ENCODE measurements at places on chromosomes 4 and X.

DNA sequence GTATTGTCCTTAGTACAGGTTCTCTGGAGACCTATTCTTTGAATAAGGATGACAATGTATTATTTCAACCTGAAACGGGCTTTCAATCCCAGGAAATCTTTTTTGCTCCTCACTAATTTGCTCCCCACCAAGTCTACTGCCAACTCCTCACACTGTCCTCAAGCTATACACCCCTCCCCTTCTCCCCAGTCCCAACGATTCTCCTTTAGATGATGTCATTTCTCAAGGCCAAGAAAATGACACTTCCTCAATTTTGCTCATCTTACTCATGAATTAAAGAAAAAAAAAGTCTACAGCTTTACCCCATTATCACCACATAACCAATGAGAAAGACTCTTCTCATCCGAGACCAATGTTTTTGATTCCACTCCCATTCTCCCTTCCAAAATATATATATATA, 20.6 kb downstream of the AP1S2 start:
- no peak for DNase-seq

- DNase-seq = no peak
Measured at GRCh38 chr4:144721994-144722393, 76.0 kb downstream of the HHIP start.

GRCh38 chrX:118499295-118499694, 3.7 kb downstream of the DOCK11 start:
- no peak for DNase-seq

- DNase-seq = no peak
Measured at GRCh38 chr4:159464302-159464701, 361.4 kb downstream of the RAPGEF2 start.

- DNase-seq = no peak
Measured at GRCh38 chrX:87160435-87161010, 357.1 kb upstream of the KLHL4 start.

- DNase-seq = no peak
Measured at GRCh38 chr4:105896984-105897775, 1.9 kb downstream of the NPNT start.

DNA sequence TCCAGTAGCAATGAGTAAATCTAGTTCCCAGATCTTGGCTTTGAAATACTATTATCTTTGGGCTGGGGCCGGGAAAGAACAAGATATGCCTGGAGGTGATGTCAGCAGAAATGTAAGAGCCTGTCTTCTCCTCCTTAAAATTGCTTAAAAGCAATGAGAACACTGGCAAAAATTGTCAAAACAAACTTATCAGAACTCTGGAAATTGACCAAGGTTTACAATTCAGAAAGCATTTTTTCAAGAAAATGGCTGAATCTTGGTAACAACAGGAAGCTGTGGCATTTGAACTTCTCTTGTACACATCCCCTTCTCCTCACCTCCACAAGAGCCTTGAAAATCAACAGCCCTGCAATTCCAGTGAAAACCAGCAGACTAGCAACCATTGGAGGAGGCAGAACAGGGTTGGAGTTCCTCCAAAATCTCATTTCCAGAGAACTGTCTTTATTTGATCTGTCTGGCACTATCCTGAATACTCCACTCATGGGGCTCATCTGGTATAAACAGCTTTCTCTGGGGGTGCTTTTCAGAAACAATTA, 13.5 kb downstream of the TIMP1 start:
- no peak for DNase-seq

- DNase-seq = no peak
Measured at GRCh38 chrX:20547611-20548051, 280.9 kb upstream of the RPS6KA3 start.

DNA sequence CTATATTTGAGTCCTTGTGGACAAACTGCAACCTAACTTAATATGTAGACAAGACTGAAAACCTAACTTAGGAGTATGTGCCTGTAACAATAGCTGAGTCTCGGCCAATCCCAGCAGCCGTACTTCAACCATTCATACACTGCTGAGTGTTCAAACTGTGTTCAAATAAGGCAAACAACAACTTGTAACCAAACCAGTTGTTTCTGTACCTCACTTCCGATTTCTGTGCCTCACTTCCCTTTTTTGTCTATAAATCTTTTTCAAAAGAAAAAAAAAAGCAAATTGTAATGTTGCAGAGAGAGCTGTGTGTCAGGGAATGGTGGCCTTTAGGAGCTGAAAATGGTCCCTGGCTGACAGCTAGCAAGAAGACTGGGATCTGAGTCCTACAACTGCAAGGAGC, 46.0 kb downstream of the GEMIN8 start:
- DNase-seq = no peak

DNA sequence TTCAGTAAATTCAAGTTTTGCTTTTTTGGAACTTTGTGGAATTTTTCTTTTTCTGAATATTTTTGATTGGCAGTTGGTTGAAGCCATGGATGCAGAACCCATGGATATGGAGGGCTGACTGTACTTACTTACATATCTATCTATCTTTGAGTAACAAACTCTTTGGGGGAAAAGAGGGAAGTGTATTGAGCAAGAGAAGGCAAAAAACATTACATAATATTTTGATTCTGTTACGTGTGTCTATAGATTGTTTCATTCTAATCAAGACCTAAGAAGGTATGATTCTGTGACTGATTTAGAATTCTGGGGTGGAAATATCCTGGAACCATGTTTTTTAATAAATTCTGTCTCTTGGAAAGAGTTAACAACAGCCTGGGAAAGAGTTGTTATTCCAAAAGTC, 31.5 kb downstream of the GRSF1 start:
- DNase-seq = no peak

DNA sequence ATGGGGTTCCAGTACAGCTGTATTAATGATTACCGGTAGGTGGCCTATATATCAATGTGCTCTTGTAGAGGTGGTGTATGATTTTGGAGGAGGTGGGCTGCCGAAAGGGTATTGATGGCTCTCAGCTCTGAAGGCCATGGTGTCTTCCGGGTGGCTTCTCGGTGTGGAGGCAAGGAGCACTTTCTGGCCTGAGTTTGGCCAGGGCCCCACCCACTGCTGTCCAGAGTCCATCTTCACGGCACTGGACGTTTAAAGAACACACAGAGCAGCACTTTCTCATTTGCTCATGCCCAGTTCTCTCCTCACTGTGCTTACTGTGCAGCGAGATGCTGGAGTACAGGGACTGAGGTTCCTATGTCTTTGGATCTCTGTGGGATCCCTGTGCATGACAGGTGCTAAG, 16.1 kb downstream of the BST1 start:
- DNase-seq = peak; percentile 54

DNA sequence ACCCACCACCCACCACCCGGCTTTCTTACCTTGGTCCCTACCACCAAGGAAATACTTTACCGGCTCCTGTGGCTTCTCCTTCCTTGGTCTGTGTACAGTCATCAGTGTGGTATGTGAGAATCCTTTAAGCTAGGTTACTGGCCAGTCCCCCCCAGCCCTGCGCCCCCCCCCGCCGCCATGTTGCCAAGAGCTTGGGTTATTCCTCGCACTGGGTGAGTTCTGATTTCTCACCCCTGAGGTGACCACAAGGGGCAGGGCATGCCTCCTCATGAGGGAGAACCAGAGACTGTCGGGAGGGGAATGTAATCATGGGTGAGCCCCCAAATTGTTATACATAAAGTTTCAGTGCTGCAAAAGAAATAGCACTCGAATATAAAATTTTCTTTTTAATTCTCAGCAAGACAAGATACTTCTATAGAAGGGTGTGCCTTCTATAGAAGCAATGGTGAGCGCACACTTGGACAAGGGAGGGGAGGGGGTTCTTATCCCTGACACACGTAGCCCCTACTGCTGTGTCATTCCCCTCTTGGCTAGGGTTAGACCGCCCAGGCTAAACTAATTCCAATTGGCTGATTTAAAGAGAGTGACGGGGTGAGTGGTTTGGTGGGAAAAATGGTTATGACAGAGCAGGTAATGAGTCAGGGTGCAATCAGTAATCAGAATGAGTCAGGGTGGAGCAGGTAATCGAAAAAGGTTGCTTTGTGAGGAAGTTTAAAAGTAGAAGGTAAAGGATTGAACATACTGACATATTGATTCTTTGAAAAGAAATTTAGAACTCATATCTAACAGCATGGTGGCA, 133.2 kb downstream of the KDM6A start:
- no peak for DNase-seq

DNA sequence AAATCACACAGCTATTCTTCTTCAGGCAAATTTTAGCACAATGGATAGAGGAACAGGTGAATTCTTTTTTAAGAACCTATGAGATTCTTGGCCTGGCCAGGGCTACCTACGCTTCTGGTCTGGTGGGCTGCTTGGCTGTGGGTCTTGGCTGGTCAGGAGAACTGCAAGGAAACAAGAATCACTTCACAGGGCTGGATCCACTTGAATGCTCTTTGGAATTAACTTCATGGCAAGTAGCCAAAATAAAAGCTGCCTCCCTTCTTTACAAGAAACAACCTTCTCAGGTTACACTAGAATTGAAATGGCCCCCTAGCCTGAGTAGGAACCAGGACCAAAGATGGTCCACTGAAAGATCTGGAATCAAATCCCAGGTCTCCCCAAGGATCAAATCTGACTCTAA, 519.1 kb downstream of the IQCM start:
- no peak for DNase-seq

DNA sequence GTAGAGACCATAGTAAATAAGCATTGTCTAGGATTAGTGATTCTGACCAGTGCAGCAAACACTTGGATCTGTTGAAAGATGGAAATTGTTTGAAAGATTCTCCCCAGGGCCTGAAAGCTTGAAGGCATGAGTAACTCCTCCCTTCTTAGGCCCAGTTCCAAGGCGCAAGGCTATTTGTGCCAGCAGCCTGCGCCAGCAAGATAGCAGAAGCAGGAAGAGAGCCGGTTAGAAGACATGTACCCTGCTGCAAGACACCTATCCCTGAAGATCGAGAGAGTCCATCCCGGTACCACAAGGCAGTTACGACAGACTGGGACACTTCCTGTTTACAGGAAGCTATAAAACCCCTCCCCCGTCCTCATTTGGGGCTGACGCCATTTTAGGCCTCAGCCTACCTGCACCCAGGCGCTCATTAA, 72.4 kb upstream of the JADE1 start:
- DNase-seq = no peak

DNA sequence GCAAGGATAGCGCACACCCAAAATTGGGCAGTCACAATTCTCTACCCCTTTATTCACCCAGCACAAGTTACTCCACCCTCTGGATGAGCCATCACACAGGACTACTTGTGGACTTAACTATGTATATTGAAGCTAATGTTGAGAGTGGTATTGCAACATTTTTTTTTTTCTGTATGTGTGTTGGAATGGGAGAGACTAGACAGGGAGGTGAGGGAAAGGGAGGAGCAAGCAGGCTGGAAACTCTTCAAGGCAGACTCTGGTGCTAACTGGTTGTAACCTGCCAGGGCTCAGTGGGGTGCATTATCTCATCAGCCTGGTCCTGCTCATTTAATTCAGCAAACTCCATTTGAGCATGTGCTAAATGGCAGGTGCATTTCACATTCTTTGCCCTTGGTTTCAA, 18.4 kb upstream of the CWH43 start:
- DNase-seq = no peak

GRCh38 chr4:149765630-149766029, 50.0 kb downstream of the IQCM start:
- no peak for DNase-seq

DNA sequence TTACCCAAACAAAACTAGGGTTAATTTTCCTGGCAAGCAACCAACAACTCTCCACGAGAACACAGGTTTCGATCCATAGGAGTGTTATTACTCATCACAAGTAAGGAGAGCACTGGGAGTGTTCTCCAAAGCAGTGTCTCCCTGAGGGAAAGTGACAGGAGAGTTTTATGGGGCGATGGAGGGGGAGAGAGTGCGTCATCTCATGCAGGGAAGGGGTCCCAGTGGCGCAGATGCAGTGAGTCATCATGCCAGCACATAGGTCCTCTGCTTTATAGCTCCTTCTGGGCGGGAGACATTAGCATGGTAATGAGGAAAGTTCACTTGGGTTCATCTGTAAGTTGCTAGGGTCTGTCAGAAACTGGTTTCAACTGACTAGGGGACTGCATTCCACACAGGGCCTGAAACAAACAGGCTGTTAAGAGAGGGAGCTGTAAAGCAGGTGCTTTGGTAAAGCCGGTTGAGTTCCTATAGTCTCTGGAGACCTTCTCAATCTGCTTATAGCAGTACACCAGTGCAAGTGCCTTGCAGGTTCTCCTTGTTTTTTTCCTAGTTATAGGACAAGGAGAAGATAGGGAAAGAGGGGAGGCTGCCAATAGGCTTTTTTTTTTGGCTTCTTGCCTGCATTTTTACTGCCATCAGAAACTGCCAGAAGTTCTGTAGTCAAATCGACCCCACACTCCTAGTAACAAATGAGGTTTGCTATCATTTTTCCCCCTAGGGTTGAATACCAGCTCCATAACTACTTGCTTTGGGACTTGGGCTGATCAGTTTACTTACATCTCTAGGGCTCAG, 12.8 kb upstream of the BOD1L1 start:
- no peak for DNase-seq

DNA sequence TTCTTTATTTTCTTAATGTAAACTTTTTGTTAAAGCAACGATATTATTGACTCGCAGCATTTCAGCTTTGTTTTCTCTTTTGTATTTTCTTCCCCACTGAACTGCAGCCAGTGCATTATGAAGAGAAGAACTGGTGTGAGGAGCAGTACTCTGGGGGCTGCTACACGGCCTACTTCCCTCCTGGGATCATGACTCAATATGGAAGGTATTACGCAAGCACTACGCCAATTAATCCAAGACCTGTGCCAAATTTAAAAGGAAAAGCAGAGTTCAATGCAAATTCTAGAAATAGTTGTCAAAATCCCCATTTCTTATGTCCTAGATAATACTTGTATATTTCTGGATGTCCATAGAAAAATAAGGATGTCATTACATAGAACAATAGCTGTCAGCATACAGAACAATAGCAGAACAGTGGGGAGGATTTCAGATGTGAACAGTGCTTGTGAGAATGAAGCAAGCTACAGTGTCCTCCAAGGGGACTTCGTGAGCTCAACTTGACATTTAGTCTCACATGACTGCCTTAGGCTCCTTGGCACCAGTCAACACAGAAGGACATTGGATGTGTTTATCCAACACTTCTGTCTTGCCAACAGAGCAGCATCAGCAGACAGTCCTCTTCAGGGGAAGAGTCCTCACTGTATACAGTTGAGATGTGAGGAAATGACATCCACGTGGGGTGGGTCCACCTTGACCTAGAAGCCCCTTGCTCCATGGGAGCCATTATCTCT, 85.9 kb downstream of the MAOA start:
- DNase-seq = no peak

DNA sequence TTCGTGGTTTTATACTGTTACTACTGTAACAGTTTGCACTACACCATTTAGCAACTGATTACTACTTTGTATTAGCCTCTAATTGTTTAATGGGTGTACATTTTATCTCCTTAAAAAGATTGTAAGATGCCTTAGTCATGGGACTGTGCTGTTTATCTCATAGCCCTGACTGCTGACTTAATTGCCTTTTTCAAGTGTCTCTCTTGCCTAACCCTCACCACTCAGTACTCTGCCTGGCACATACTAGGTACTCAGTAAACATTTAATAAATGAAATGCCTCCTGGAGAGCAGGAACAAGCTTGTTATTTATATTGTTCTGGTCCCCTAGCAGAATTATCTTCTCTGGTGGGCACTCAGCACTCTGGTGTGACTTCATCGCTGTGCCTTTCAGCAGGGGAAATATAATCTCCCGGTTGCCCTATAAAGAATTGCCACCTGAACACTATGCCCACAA, 1.7 kb upstream of the STIM2 start:
- DNase-seq = no peak

Measured in HuH-7.5 (cell line).